ENCODE measurements at places on chromosomes 3 and 15. TPM values are rescaled to one million over a fixed set of nuclear protein-coding genes. Genes with fewer than 3 reads are reported as not detected.

- DNase-seq: no peak
Observed at GRCh38 chr3:129530821-129531220, 2.4 kb downstream of the RHO start.

DNA sequence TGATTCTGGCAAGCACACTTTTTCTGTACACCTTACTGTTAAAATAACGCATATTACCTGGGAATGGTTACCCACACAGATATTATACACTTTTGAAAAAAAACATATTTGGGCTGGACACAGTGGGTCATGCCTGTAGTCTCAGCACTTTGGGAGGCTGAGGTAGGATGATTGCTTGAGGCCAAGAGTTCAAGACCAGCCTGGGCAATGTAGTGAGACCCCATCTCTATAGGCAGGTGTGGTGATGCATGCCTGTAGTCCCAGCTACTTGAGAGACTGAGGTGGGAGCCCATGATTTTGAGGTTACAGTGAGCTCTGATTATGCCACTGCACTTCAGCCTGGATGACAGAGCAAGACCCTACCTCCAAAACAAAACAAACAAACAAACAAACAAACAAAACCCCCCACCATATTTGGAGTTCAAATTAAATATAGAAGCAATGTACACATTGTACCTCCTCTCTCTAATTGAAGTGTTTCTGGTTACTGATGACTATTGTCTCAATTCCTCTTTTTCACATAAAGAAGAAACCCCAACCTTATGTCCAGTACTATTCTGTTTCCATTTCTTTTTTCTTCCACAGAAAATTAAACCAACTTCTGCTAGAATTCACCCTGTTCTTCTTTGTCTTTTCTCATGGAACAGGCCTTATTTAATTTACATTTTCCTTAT is 152.6 kb upstream of the UMPS start:
- no peak for DNase-seq

DNA sequence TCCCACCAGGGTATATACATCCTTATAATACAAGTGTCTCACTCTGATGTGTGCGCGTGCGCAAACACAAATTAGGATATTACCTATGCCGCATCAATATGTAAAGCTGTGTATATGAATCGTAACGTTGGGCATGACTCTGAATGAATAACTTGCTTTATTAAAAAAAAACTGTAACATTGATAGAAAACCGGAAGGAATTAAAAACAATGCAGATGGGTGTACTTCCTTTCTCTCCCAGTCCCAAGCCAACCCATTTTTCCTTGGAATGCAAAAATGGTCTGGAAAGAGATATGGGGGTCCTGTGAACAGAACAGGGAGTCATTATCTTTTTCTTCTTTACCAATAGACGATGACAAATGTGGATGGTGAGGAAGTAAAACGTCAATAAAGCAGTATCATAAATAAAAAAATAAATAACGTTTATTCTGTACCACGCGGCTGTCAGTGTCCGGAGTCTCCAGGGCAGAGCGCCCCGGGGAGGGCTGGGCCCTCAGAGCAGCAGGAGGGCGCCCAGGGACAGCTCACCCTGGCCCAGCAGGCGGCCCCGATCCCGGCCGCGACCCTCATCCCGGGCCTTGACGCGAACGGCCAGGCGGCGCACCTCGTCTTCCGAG is 1.6 kb downstream of the C2CD4B start:
- no peak for DNase-seq

GRCh38 chr3:152039887-152040286 is 166.4 kb downstream of the SUCNR1 start:
- no peak for DNase-seq

DNA sequence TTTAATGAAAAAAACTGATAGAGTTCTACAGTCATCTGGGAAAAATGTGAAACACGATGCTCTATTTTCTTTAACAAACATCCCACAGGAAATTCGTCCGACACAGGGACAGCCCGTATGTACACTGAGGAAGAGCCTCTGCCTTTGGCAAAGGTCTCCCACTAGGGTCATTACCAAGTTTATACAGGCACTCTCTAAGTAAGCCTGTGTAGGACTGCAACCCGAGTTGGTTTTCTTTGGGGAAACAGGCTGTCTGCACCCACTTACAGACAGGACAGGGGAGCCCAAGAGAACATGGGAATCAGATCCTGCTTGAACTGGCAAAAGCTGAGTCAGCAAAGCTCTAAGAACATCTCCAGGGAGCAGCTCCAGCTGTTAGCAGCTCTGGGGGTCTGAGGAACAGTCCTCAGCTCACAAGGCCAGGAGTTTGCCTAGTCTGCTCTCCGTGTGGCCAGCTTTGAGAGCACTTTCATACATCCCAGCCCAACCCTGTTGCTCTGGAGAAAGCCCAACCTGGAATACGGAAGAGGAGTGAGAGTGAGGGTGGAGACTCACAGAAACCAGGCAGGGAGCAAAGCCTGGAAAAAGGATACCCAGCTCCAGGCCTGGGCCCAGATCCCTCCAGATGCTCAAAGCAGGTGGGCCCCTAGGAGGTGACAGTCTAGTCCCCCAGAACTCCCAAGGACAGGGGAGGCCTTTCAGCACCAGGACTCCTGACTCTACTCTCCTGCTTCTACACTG is 1.9 kb downstream of the TBC1D2B start:
- DNase-seq: no peak

DNA sequence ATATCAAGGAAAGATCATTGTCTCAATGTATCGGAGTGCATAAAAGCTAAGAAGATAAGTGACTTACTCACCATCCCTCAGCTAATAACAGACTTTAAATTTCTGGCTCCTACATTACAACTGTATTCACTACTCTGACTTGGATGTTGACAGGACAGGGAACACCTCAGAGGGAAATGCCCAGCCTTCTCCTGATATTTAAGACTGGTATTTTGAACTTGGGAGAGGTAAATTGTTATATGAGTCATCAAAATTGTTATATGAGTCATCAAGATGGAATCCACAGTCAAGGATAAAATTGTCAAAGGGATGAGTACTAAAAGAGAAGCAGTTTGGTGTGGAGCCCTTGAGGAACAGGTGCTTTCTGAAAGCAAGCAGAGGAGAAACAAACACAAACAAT is 961.4 kb downstream of the VGLL3 start:
- no peak for DNase-seq

CAMK2N2 gene
- polyA plus RNA-seq: not detected

- DNase-seq: no peak
Observed at GRCh38 chr15:85149465-85150129, 167.9 kb downstream of the PDE8A start.

- DNase-seq: no peak
Observed at GRCh38 chr3:61158667-61159066, 92.6 kb downstream of the FHIT start.

DNAH12 gene
- polyA plus RNA-seq: 2.0 TPM

LRRC34 gene
- 13.3 TPM for polyA plus RNA-seq

GRCh38 chr3:156762631-156763185 is 63.4 kb upstream of the LEKR1 start:
- no peak for DNase-seq

LDHAL6B gene
- 0.11 TPM for polyA plus RNA-seq

DNA sequence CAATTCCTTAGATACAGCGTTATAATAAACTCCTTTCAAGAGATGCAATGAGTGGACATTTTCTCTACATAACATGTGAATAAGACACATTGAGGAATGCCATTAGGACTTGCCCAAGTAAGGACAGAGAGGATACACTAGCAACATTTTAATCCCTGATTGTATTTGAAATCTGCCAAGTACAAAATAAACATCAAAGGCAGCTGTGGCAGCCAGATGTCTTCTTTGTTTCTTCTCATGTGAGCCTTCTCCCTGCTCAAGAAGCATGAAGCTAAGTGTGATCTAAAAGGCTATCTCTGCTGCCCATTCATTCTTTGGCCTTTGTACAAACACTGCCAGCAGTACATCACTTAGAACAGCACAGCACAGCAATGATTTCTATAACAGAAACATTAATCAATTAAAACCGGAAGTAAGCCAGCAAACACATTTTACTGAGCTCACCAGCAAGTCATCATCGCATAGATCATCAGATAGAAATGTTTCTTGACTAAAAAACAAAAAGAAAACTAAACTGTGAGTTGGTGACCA is 364.0 kb downstream of the CNTN6 start:
- DNase-seq: no peak

- no peak for DNase-seq
Observed at GRCh38 chr15:54250326-54250725, 272.1 kb downstream of the UNC13C start.

GRCh38 chr3:124303305-124303910 is 311.5 kb upstream of the ROPN1 start:
- no peak for DNase-seq

- DNase-seq: no peak
Observed at GRCh38 chr3:69646287-69647067, 92.8 kb upstream of the MITF start.

SV2B gene
- polyA plus RNA-seq: 1.2 TPM

SELENOS gene
- 71.0 TPM for polyA plus RNA-seq

- no peak for DNase-seq
Observed at GRCh38 chr3:127763816-127764215, 58.5 kb downstream of the MGLL start.

DNA sequence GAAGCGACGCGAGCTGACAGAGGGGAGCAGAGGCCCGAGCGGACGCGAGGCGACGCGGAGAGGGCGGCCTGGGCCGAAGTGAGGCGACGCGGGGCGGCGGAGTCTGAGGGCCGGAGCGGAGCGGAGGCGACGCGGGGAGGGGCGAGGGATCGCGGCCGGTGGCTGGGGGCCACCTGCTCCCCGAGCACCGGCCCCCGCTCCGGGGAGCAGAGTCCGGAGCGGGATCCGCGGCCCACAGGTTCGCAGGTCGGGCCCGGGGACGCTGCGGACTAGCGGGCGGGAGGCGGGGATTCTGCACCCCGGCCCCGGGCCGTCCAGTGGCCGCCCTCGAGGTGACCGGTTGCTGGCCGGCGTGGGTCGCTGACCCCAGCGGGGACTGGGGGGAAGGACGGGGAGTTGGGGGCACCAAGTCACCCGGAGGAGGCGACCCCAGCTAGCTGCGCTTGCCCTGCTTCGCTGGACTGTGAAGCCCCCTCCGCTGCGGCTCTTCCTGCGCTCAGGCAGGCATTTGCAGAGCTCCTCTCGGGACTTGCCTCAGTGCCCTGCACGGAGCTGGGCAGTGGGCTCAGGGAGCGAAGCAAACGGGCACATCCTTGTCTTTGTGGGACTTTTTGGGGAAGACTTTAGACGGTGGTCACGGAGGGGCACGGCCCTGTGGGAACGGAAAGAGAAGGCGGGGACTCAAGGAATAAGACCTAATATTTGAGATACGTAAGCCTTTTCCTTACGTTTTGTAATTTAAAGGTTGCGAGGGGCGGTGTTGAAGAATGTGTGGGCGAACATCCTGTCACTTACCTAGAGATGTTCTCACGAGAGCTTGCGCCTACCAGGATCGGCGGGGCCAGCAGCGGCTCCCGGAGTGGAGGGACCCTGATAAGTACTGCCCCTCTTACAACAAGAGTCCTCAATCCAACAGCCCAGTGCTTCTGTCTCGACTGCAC is 566 bp downstream of the HMCES start:
- peak; percentile 54 for DNase-seq

DNA sequence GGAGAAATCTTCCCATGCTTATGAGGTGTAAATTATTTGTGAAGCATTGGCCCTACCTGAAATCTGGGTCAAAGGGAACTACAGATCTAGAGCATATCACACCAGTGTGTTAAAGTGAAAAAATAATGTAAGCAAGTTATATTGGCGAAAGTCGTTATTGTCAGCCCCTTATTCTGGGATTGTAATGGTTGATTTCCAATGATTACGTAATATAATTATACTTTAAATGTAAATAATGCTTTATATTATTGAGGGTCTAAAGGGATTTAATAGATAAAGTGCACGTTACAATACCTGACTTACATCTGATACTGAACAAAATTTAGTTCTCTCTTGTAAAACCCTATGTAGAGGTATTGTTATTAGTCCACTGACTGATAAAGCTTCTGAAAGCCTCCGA is 101.2 kb downstream of the NEO1 start:
- DNase-seq: no peak

RBM5 gene
- 234 TPM for polyA plus RNA-seq

FURIN gene
- polyA plus RNA-seq: 42.1 TPM

MLF1 gene
- polyA plus RNA-seq: 66.4 TPM

ZNF774 gene
- 3.2 TPM for polyA plus RNA-seq

DNA sequence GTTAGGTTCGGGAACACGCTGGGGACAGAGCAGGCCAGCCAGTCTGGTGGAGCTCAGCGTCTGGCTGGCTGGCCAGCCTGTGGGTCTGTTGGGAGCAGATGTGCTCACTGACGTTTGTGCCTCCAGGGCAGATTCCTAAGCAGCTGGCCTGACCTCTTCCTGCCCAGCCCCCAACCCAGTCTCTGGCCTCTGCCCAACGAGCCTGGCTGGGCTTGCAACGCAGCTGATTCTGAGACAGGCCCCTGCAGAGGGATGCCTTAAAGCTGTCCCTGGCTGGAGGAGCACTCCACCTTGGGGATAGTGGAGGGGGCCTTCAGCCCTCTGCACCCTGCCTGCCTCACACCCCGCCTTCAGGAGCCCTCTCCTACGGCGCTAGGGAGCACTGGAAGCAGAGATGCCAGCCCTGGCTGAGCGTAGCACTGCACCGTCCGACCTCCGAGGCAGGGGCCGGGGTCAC is 46.0 kb downstream of the KLF13 start:
- DNase-seq: no peak

DNA sequence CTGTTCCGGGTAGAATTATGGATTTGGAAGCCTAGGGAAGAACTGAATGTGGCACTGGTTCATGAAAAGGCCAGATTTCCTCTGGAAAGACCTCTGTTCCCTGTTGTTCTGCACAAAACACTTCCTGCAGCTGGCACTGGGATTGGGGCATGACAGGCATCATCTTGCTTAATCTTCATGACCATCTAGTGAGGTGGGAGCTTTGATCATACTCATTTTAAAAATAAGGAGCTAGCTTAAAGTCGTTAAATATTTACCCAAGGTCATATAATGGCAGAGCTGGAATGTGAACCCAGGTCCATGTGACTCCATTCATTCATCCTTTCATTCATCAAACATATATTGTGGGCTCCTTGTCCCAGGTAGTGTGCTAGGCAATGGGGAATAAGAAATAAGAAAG is 40.4 kb downstream of the EBLN2 start:
- no peak for DNase-seq

- DNase-seq: no peak
Observed at GRCh38 chr3:42743204-42743995, 29.7 kb downstream of the CCDC13 start.

- no peak for DNase-seq
Observed at GRCh38 chr15:57505949-57506391, 85.7 kb upstream of the MYZAP start.

TF gene
- polyA plus RNA-seq: 4.3 TPM

DNA sequence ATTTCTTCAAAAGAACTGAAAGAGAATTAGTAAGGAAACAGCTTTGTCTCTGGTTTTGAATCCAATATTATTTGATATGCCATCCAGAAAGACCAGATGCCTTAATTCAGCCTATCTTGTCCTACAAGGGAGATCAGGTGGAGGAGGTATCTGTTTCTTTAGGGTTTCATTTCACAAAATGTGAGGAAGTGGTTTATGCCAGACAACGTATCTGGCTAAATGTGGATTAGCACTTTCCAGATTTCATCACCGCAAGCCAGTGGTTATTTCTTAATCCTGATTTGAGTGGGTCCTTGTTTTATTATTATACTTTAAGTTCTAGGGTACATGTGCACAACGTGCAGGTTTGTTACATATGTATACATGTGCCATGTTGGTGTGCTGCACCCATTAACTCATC is 271.1 kb downstream of the EBLN2 start:
- no peak for DNase-seq
